ENCODE measurements at places on chromosomes 7 and 10. TPM values are rescaled to one million over a fixed set of nuclear protein-coding genes. Genes with fewer than 3 reads are reported as not detected.

DNA sequence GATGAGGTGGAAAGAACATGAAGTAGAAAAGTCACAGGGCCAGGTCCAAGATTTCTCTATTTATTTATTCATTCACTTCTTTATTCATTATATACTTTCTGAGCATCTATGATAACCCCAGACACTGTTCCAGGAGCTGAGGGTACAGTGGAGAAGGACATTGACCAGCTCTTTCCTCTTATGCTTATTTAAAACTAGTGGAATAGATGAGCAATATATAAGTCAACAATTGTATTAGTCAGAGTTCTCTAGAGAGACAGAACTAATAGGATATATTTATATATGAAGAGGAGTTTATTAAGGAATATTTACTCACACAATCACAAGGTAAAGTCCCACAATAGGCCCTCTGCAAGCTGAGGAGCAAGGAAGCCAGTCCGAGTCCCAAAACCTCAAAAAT lies 15.0 kb upstream of the GPR37 start:
- no peak for DNase-seq

DNA sequence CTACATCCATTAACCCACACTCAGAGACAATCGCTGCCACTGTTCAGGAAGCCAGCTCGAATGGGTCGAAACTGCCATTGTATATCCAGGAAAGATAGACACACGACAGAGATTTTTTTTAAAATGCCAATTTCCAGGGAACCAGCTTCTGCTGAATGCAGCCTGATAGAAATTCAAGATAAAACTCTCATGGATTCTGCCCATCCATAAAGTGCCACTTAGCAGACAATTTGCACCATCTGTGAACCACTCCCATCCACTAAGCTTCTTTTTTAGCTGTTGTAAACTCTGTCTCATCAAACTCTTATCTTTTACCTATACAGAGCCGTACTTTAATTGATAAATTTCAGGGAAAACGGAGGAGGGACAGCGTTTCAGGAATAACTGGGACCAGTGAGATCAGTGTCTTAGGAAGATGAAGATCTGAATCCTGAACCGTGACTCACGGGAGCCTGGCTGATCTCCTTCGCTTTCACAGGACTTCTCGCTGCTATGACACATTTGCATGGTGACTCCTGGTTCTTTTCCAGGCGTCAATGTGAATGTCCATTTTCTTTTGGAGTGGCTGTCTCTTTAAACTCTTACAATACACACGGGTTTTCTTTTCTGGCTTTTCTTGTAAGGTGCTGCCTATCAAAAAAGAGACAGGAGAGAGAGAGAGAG lies 103.4 kb downstream of the FAM204A start:
- peak; percentile 40 for DNase-seq

DNA sequence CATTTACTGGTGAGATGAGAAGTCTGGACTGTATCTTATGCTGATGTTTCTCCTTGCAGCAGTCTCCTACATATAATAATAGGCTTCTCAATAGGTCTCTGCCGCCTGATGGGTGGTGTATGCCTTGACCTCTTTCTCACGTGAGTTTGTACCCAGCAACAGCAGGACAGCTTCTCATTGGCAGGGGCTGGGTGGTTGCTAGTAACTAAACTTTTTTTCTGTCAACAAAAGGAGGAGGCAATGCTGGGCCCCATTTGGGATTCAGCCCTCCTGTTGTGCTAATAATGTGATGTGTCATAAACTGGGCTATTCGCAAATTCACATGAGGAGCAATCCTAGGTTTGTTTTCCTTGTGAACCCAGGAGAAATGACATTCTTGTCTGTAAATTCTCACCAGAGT lies 533.6 kb downstream of the GATA3 start:
- no peak for DNase-seq

DNA sequence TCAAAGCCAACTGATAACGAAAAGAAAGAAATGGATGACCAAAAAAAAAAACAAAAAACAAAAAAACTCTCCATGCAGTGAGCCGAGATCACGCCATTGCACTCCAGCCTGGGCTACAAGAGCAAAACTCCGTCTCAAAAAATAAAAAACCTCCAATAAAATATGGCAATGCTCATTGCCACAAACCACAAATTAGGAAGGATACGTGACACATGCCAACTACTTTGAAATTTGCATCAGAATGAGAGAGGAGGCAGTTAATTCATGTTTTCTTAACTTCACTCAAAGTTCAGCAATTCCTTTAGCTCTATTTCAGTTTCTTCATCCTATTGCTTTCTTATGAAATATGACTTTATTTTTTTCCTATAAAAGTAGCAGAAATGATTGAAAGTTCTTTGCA lies 398.1 kb upstream of the C7orf33 start:
- no peak for DNase-seq

DNA sequence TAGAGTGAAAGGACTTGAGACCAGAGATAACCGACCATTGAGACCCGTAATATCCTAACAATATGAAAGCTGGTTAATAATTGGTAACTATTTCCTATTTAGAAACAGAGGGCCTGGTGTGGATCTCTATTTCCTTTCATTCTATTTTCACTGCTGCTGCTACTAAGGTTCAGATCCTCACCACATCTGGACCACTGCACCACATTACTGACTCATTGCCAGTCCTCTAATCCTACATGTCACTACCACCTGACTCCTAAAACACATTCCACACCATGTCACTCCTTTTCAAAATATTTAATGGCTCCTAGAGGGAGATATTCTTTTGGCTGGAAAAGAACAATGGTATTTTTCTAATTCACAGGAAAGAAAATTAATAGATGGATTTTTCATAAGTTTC lies 6.4 kb downstream of the USP54 start:
- DNase-seq, result peak; percentile 76

GRCh38 chr7:47786557-47787248 lies 161.6 kb downstream of the PKD1L1 start:
- DNase-seq, result peak; percentile 100

LRMDA gene
- total RNA-seq, result 0.07 TPM

ZNF239 gene
- 3.5 TPM for total RNA-seq

Data from A172 (cell line).